ENCODE measurements at places on chromosomes 7 and 10.

DNA sequence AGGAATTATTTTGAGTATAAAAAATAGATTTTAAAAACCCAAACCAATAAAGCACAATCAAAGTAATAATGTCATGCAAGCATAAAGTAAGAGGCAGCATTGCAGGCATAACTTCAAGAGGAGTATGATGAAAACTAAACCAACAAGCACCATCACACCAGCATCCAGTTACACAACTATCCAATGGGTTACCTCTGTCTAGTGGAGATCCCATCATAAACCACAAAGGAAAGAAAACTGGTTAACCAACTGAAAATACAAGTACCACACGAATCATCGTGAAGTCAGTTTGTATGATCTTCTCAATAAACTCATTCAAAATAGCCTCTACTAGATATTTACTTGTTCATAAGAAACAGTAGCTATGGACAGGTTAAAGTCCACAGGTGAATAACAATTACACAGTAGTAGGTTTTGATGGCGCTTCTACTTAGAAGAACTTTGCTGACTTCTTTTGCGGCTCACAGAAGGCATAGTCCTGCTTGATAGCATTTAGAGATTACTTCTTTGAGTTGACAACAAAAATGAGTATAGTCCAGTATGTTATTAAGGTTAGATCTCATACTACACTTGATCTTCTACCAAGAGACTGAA is 116.6 kb downstream of the MICU1 start:
- no peak for DNase-seq

- no peak for DNase-seq
Observed at GRCh38 chr7:25894002-25894901, 257.7 kb upstream of the NFE2L3 start.

- no peak for DNase-seq
Observed at GRCh38 chr7:27346531-27347275, 104.1 kb downstream of the EVX1 start.

GRCh38 chr10:48745662-48746245 is 61.1 kb downstream of the WDFY4 start:
- no peak for DNase-seq

GRCh38 chr7:149860821-149861727 is 12.7 kb upstream of the ATP6V0E2 start:
- no peak for DNase-seq

DNA sequence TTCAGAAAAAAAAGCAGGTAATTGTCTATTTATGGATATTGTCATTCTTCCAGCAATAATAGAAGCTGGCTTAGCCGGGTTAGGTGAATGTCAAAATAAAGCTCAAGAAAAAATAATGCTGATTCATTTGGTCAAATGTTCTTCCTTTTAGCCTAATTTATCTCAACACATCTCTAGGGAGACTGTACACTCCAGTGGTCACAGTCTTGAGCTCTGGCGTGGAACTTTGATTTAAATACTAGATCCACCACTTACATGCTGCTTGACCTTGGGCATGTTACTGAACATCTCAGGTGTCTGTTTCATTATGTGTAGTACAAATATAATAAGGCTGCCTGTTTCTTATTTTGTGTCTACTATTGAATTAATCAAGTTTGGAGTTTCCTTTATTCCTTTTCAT is 22.0 kb downstream of the PRTFDC1 start:
- DNase-seq, result no peak

DNA sequence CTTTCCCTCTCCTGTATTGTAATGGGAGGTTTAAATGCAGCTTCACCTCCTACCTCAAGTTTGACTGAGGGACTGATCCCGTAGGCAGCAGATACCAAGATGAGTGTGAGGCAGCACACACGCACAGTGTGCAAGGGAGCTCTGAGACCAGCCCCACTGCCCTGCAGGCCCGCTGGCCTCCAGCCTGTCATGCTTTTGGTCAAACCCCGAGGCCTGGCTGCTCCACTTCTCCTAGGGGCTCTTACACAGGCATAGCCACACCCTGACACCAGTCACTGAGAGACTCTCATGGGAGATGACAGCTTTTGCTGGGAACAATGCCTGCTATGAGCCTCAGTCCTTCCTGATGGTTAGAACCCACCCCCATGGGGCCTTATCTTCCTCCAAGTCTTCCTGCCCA is 27.6 kb downstream of the DRGX start:
- DNase-seq, result no peak

DNA sequence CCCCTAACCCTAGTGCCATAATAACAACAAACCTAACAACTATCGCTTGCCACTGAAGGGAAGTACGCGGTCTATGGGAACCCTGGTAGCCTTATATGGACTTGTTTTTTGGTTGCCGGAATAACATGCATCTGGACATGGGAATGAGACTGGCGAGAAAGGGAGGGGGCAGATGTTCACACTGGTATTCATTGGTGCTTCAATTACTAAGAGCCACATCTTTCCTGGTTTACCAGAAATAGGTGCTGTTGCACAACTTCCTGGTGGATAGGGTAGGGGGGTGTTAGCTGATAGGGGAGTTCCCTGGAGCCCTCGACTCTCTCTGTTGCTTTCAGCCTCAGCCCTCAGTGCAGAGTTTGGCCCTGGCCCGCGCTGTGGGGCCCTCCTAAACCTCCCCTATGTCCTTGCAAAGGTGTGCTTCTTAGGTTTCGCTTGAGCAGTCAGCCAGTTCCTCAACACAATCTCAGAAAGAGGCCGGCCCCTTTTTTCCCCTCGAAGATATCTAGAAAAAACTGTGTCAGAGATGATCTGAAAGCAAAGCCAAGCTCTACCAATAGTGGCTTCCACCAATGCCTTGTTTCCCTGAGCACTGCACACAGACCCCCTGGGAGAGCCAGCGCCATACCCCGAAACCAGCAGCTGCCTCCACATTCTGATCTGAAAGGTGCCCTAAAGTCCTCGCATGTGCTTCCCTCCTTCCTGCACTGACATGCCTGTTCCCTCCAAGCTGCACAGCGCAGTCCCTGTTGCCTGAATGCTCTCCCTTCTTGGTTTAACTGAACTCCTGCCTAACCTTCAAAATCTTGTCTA is 13.5 kb downstream of the TBXAS1 start:
- no peak for DNase-seq

DNA sequence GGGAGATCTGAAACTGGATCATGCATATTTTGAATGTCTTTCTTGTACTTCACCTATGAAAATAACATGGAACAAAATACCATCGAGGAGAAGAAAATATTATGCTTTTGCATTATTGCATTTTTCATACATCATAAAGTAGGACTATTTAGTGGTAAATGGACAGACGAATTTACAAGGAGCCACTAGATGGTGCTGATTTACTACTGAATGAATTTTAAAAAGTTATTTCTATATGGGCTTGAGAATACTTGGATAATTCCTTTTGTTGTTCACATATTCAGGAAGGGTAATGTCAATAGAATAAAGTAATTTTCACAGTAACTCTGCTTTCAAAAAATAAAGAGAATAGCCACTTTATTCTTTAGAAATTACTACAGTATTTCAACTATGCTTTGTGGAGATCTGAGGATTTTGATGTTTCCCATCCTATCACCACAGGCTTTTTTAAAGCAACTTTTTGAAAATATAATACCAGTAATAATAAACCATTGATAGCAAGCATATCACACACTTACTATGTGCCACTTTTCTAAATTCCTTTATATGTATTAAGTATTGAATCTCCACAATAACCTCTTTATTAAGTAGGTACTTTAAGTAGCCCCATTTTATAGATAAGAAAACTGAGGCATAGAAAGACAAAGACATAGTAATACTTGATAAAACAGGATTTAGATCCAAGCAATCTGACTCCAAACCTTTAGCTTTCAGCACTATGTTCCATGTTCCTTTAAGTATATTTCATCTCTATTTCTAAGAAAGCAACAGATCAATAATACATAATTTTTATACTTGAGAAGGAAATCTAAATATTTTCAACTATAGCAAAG is 38.6 kb downstream of the NEBL start:
- DNase-seq, result no peak

GRCh38 chr7:1007901-1008300 is 24.9 kb downstream of the CYP2W1 start:
- no peak for DNase-seq

GRCh38 chr7:44754802-44755697 is 6.4 kb downstream of the ZMIZ2 start:
- peak; percentile 63 for DNase-seq

- no peak for DNase-seq
Observed at GRCh38 chr10:23414658-23415057, 24.2 kb upstream of the OTUD1 start.

DNA sequence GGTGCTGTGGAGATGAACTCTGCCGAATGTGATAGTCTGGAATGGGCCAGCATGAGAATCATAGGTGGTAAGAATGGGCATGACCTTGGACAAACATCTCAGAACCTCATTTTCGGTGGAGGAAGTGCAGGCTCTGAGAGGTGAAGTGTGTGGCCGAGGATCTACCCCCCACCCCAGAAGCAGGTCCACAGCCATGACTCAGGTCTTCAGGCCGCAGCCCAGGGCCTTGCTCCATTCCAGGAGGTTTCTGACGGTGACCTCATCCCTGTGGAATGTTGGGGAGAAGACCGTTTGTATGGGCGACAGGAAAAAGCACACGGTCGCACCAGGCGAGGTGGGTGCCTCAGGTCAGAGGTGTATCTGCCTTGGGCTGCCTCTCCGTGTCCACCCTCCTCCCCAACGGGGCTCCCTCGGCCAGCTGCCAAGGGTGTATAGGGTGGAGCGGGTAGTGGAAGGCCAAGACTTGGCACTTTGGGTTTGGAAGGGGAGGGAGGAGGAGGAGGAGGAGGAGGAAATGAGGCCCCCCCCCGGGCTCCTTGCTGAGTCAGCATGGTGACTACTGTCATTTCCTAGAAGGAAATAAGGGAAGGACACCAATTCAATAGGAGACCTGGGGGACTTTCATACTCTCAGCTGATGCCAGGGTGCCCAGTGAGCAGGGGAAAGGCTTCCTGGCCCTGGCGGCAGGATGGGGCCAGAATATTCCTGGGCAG is 168.0 kb upstream of the RHEB start:
- DNase-seq, result no peak

DNA sequence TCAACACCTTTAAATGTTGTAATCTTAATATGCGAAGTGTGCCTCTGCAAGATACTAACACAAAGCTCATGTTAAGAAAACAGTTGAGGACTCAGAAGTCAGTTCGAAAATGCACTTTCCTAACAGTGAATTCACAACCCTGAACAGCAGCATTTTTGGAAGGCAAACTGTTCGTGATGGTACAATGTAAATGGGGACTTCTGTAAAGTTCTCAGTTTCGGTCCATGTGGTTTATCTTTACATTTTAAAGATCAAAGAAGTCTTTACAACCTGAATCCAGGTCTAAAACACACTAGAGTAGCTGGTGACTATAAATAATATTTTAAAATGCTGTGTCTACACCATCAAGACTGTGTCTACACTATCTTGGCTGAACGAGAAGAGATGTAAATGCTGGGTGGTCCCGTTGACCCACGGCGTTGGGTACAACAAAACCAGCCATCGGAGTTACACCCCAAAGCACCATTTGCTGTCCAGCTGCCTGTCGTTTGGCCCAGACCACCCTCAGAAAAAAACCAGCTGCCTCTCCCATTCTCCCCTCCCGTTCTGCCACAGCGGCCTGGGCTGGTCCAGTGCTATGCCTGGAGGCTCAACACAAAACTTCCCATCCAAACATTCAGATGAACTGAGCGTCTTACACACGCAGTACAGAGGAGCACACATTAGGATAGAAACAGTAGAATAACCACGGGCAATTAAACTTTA is 42.9 kb downstream of the MKI67 start:
- DNase-seq, result no peak

DNA sequence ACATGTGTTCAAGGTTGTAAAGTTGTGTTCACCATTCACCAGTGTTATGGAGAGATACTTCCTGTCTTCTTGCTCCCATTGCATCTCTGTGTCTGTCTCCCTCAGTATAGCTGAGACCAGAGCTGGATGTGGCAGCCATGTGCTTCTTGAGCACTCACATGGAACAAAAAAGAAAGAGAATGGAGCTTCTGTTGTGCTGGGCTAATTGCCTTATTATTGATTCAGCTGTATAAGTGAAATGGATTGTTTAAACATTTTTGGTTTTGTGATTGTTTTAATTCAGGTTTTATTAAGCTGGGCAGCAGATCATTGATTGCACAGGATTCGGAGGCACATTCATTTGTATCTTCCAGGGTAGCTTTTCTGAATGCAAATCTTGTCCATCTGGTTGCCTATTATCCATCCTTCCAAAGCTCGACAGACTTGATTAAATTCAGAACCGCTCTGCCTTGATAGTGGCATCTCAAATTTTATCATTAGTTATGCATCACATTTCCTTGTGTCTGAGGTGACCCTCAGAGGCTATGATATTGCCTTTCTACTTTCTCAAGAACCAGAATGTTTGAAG is 119.9 kb downstream of the CCNY start:
- no peak for DNase-seq

GRCh38 chr7:2154831-2155230 is 77.9 kb downstream of the MAD1L1 start:
- DNase-seq, result no peak

DNA sequence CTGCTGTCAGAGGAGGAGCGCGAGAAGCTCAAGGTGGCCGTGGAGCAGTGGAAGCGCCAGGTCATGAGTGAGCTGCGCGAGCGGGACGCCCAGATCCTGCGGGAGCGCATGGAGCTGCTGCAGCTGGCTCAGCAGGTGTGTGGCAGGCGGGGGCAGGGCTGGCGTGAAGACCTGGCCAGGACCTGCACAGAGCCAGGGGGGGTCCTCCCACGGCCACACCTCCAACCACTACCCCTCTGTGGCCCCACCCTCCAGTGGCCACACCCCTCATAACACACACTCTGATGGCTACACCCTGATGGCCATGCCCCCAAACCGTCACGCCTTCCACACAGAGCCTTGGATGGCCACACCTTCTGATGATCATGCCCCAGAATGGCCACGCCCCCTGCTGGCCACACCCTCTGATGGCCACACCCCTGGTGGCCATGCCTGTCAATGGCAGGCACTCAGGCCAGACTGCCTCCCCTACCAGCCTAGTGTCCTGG is 23.4 kb upstream of the DPYSL4 start:
- no peak for DNase-seq

GRCh38 chr7:27661811-27662489 is 733 bp downstream of the HIBADH start:
- no peak for DNase-seq

DNA sequence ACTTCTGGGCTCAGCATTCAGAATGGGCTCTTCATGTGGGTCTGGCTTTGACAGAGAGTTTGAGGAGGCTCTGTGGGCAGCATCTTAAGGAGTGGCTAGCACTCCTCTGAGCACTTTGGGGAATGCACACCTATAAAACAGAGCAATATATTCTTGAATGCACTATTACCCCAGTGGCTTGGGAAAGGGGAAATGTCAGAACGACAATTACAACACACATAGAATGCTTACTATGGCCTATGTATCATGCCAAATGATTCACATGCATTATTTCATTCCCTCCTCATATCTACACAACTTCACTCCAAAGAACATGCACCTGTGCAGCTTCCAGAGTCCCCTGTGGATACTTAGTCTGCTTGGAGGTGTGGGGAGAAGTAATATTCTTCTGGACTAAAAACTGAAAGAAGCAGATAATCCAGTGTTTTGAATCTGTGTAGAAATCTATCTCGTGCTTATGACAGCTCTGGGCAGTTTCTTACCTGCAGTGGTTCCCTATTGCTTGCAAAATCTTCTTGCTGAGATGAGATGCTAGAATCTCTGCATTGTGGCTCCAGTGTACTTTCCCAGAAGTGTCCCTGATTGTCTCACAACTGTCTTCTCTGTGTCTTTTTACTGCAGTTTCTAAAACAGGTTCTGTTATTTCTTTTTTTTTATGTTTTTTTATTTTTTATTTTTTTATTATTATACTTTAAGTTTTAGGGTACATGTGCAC is 5.5 kb upstream of the MGAM start:
- no peak for DNase-seq
